ENCODE measurements at places on chromosomes 11 and 22. TPM values are rescaled to one million over a fixed set of nuclear protein-coding genes. Genes with fewer than 3 reads are reported as not detected.

The UBQLNL gene
- 0.35 TPM for polyA plus RNA-seq

The SYT12 gene
- 1.4 TPM for polyA plus RNA-seq

The IL17REL gene
- polyA plus RNA-seq, result 0.17 TPM

The CHRNA10 gene
- 0.97 TPM for polyA plus RNA-seq

The LMNTD2 gene
- 3.6 TPM for polyA plus RNA-seq

The SMC1B gene
- 0.02 TPM for polyA plus RNA-seq

The MUC6 gene
- polyA plus RNA-seq, result not detected

The DUSP18 gene
- polyA plus RNA-seq, result 8.3 TPM

- DNase-seq, result no peak
Measured at GRCh38 chr22:32591620-32592019, 117.0 kb downstream of the FBXO7 start.

DNA sequence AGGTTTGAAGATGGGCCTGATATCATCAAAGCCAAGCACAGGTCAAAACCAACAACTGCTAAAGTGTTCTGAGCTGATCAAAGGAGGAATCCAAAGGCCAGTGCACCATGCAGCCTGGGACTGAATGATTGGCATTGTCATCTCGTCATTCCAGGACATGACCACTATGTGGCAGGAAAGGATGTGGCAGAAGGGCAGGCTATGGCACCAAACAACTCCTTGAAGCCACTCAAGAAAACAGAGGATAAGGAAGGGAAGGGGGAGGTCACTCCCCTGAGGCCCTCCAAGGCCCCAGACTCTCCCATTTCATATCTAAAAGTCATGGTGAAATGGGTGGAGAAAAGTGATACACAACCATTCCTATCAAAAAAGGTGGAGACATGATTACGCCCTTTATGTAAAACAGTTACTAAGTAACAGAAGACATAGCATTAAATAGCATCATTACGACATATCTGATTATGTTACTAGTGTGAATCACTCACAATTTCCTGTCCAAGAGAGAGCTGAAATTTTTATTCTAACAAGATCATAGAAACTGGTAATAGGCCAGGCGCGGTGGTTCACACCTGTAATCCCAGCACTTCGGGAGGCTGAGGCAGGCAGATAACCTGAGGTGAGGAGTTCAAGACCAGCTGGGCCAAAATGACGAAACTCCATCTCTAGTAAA lies 49.3 kb downstream of the AHNAK start:
- DNase-seq, result no peak

DNA sequence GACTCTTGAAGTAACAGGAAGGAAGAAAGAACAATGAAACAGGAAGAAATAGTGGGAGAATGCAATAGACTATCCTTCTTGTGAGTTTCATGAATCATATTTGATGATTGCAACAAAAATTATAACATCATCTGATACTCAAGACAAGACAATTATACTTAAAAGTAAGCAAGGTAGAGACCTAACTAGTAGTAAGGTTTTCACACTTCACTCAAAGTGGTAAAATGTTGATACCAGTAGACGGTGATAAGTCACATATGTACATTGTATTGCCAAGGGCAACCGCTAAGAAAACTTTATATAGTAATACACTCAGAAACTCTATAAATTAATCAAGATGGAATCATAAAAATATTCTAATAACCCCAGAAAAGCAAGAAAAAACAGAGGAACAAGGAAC lies 107.8 kb downstream of the CYP2R1 start:
- no peak for DNase-seq

DNA sequence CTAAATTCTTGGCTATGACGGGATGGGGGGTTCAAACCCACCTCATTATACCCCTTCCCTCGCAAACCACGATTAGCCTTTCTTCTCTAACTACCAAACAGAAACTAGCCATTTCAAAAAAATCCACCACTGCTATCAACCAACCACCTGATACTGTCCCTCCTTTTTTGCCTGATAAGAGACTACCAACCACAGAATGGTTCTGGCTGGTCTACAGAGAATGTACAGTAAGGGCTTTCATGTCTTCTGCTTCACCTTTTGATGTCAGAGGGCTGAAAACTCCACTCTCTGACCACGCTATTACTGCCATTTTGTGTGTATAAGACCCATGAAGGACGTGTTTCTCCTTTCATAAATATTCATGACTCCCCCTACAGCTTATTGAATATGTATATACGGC lies 19.1 kb downstream of the RIC3 start:
- no peak for DNase-seq

GRCh38 chr11:100072131-100072530 lies 615.0 kb upstream of the ARHGAP42 start:
- no peak for DNase-seq

DNA sequence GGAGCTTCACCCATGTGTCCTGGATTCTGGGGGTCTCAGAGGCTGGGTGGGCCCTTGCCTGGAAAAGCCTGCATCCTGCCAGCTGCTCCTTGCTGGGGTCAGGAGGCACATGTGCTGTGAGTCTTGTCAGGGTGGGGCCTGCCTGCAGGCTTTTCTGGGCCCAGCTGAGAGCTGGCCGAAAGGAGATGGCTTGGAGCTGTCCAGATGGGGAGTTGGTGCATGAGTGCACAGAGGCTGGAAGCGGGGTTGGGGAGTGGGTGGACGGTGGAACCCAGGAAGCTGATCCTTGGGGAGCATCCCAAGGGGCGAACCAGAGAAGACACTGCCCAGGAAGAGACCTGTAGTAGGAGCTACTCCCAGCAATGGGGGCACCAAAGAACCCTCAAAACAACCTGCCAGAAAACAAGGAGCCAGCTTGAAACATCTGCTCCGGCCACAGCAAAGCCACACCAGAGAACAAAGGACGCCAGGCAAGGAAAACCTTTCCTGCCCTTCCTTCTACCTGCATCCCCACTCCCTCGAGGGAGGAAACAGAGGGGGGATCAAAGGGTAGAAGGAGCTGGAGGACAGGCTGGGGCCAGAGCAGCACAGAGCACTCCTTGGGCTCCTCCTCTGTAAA lies 8.2 kb upstream of the KCTD17 start:
- no peak for DNase-seq

- DNase-seq, result no peak
Measured at GRCh38 chr11:107908211-107908610, 20.0 kb upstream of the RAB39A start.

GRCh38 chr11:10861047-10861446 lies 3.2 kb upstream of the ZBED5 start:
- no peak for DNase-seq

DNA sequence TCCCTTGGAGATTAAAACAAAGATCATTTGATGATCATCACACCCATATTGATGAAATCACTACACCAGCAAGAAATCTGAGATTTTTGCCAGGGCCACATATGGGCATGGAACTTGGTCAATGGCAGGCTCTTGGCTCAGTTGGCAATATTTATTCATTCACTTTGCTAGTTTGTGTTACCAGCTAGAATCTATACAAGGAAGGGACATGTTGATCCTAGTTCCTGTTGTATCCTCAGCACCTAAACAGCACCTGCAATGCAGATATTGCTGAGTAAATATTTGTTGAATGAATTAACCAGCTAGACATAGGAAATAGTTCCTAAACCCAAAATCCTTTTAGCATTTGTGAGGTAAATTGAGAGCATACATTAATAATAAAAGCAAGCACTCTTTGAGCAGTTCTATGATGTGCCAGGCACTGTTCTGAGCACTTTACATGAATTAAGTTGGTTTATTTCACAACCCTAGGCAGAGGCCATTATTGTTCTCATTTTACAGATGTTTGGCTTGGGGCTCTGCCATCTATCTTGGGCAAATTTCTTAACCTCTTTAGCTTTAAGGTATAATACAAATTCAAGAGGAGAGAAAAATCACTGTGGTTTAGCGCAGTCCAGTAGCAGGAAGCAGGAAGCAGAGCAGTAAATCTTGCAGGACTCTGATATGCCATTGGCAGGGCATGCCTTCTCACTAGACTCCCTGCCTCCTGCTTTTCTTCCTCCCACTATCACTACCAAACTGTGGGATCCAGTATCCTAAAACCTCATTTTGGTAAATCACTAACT lies 1.6 kb downstream of the TRIM68 start:
- DNase-seq, result no peak

GRCh38 chr11:13288375-13289029 lies 10.9 kb downstream of the BMAL1 start:
- DNase-seq, result no peak

- DNase-seq, result peak; percentile 64
Measured at GRCh38 chr11:134030853-134031252, 38.0 kb upstream of the JAM3 start.

GRCh38 chr11:69215216-69215615 lies 59.5 kb downstream of the SMIM38 start:
- no peak for DNase-seq

GRCh38 chr11:86587264-86588193 lies 84.9 kb downstream of the ME3 start:
- DNase-seq, result no peak

GRCh38 chr11:117786135-117786870 lies 10.7 kb downstream of the DSCAML1 start:
- DNase-seq, result no peak

GRCh38 chr22:19429950-19430889 lies 1.3 kb downstream of the HIRA start:
- no peak for DNase-seq

DNA sequence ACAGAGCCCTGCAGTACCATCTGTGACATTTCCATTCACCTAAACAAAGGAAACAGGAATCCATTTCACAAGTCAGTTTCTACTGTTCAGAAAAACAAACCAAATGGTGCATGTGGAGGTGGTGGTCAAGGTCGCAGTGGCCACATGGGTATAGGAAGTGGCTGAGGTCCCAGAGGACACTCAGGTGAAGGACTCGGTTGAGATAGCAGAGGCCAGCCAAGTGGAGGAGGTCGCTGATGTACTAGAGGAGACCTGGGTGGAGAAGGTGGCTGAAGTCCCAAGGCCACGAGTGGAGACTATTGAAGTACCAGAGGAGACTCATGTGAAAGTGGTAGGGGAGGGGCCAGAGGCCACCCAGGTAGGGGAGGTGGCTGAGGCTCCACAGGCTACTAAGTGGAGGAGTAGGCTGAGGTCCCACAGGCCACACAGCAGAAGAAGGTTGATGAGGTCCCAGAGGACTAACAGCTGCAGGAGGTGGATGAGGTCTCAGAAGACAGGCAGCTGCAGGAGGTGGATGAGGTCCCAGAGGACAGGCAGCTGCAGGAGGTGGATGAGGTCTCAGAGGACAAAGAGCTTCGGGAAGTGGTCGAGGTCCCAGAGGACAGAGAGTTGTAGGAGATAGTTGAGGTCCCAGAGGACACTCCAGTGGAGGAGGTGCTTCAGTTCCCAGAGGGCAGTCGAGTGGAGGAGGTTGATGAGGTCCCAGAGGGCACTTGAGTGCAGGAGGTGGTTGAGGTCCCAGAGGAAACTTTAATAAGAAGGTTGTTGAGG lies 40.2 kb downstream of the ZNF195 start:
- DNase-seq, result no peak

- DNase-seq, result no peak
Measured at GRCh38 chr22:25359601-25360261, 140.3 kb downstream of the CRYBB2 start.

- DNase-seq, result no peak
Measured at GRCh38 chr22:45304971-45305370, 4.8 kb upstream of the FAM118A start.

GRCh38 chr11:66042996-66043906 lies 5.7 kb downstream of the GAL3ST3 start:
- DNase-seq, result no peak

GRCh38 chr11:125931668-125932067 lies 14.2 kb upstream of the VSIG10L2 start:
- DNase-seq, result no peak

- no peak for DNase-seq
Measured at GRCh38 chr11:70433966-70434812, 35.9 kb downstream of the CTTN start.
